ENCODE measurements at places on chromosomes 2 and 18.

GRCh38 chr2:57397550-57398360 lies 648.9 kb upstream of the VRK2 start:
- no peak for DNase-seq

- no peak for DNase-seq
Observed at GRCh38 chr2:28423856-28424605, 31.4 kb downstream of the FOSL2 start.

DNA sequence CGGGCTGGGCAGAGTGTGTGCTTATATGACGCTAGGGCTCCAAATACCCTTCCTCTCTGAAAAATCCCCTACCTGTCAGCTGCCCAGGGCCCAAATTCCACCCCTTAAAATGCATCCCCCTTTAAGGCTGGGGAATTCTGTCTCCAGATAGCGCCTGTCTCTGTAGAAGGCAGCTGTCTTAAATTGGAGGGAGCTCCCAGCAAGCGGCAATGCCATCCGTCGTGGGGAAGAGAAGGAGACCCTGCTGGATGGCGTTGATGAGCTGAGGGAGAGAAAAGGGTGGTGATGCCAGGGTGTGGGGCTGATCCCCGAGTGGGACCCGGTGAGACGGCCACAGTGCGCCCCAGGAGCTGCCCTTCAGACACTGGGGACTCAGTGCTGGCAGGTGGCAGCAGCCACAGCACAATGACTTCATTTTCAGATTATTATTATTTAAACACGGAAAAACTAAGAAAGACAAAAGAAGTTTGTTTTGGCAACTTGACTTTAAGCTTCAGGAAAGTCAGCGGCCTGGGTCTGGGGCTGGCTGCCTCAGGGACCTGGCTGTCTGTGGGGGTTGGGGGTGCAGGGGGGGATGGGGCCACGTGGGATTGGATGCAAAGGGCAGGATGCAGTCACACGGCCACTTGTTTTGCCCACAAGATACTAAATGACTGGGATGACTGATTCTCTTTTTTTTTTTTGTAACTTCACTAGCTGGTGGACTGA lies 152.8 kb downstream of the TFCP2L1 start:
- no peak for DNase-seq

DNA sequence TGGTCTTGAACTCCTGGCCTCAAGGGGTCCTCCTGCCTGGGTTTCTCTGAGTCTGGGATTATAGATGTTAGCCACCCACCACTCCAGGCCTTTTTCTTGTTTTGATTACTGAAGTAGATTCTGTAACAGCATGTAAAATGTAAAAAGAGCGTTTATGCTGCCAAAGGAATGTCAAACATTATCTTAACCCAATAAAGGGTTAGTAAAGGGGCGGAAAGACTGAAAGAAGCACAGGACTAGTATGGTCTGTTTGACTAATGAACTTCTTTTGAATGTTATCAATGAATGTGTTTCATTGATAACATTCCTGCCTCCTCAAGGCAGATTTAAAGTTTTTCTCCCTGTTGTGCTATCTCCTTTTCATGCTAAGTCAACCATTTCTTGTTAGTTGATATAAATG lies 29.4 kb downstream of the GPD2 start:
- no peak for DNase-seq
